ENCODE measurements at places on chromosomes 5 and 9.

DNA sequence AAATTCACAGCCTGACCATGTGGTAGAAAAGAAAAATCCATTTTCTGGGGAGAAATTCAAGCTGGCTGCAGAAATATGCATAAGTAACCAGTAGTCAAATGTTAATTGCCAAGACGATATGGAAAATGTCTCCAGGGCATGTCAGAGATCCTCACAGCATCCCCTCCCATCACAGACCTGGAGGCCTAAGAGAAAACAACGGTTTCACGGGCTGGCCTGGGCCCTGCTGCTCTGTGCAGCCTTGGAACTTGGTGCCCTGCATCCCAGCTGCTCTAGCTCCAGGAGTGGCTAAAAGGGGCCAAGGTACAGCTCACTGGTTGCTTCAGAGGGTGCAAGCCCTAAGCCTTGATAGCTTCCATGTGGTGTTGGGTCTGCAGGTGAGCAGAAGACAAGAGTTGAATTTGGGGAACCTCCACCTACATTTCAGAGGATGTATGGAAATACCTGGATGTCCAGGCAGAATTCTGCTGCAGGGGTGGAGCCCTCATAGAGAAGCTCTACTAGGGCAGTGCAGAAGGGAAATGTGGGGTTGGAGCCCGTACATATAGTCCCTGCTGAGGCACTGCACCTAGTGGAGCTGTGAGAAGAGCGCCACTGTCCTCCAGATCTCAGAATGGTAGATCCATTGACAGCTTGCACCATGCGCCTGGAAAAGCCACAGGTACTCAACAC, 49.7 kb downstream of the PTBP3 start:
- DNase-seq, result no peak

- no peak for DNase-seq
These were observed 211.8 kb downstream of the GOLPH3 start for GRCh38 chr5:31962351-31962751.

- no peak for DNase-seq
These were observed 73.6 kb upstream of the RPS23 start for GRCh38 chr5:82351754-82352145.

- DNase-seq, result no peak
These were observed 120.1 kb upstream of the TSLP start for GRCh38 chr5:110951373-110951791.

DNA sequence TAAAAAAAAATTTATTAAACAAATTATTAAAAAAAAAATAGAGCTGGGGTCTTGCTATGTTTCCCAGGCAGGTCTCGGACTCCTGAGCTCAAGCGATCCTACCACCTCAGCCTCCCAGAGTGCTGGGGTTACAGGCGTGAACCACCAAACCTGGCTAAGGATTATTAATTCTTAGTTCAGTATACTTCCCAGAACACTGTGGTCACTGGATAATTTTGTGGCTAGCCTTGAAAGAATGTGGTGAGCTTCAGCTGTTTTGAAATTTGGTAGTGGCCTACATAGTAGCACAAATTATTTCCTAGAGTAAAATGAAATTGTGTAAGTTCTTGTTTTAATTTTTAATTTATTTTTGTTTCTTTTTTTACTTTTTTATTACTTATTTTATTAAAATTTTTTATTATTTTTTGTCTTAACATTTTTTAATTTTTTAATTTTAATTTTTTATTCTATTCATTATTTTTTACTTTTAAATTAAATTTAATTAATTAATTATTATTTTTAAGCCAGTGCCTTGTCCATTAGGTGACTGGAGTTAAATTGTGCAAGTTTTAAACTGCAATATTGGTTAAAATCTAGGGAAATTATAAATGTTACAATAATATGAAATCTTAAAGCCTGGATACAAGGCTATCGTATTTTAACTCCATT, 23.0 kb downstream of the ARRDC3 start:
- no peak for DNase-seq

DNA sequence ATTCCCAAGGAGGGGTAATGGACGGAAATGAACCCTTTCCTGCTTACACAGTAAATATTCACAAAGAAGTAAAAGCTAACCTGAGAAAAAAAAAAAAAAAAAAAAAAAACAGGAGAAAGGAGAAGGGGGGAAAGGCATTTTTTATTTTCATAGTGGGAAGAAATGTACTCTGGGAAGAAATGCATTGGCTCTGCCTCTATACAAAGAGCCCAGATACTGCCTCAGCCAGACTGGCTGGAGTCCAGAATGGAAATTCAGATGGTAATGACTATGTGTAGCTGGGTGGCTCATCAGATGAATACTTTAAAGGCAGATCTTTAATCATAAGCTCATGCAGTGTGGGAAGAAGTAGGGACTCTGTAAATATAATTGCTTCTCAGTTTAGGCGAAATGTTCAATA, 124.9 kb upstream of the ZNF608 start:
- DNase-seq, result no peak

DNA sequence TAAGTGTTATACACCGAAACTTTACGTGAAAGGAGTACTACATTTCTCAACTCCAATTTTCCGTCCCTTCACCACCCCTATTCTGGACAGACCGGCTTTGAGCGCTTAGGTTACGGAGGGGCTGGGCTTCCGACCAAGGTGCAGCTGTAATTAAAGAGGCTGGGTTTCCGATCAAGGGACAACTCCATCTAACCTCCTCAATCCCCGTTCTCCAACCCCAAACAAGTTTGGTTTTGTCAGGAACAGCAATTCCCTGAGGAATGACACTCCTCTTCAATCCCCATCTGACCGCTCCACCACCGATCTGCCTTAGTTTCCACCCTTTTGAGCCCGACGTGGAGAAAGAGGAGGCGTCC, 577 bp downstream of the TUT7 start:
- no peak for DNase-seq

GRCh38 chr5:175285261-175285660, 158.7 kb downstream of the DRD1 start:
- no peak for DNase-seq

DNA sequence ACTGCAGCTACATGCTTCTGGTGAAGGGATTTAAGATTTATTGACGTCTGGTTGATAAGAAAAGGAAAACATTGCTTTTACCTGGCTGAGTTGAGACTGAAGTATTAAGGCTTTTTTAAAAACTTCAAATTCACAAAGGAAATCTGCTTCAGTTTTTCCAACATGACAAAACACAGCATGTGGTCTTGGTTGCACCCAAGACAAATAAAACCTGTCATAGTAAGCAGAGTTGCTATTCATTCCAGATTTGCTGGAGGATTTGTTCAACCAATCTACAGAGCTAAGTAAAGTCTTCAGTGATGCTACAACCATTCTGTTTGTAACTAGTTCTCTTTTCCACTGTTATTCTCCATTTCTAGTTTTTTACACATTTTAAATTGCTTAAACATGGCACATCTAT, 11.3 kb downstream of the C5orf63 start:
- no peak for DNase-seq

- DNase-seq, result no peak
These were observed 10.1 kb downstream of the EDIL3 start for GRCh38 chr5:84374568-84374967.

DNA sequence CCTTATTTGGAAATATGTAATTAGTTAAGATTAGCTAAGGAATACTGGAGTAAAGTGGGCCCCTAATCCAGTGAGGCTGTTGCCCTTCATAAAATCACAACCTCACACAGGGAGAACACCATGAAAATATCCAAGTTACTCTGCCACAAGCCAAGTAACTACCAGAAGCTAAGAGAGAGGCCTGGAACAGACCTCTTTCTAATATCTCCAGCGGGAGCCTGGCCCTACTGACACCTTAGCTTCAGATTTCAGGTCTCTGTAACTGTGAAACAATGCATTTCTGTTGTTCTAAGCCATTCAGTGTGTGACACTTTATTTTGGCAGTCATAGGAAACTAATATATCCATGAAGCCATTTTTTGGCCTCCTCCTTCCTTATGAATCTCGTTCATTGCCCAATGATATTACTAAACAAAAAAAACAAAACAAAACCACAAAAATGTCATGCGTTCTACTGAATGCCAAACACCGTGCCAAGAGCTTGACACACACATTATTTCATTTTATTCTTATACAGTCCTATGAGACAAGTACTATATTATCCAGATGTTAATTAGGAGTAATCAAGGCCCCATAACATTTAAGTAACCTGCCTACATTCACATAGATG, 699.0 kb downstream of the MAT2B start:
- DNase-seq, result no peak

DNA sequence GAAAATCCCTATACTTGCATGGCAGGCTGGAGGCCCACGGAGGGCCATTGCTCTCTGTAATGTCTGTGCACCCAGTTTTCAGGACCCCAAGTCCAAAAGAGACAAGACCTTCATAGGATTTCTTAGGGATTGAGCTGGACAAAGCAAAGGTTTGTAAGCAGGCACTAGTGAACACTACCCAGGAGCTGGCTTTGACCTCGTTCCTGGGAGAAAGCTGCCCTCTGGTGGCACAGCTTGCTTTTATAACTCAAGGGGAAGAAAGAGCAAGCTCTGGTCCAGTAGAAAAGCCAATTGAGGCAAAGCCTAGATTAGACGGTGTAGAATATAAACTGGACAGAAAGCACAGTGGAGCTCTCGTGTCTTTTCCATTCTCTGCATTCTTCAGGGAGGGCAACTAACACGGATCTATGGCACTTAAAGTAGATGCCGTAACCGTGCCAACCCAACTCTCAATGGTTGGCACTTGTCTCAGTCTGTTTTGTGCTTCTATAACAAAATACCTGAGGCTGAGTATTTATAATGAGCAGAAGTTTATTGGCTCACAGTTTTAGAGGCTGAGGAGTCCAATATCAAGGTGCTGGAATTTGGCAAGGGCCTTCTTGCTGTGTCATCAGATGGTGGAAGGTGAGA, 7.9 kb downstream of the GABRP start:
- DNase-seq, result no peak

DNA sequence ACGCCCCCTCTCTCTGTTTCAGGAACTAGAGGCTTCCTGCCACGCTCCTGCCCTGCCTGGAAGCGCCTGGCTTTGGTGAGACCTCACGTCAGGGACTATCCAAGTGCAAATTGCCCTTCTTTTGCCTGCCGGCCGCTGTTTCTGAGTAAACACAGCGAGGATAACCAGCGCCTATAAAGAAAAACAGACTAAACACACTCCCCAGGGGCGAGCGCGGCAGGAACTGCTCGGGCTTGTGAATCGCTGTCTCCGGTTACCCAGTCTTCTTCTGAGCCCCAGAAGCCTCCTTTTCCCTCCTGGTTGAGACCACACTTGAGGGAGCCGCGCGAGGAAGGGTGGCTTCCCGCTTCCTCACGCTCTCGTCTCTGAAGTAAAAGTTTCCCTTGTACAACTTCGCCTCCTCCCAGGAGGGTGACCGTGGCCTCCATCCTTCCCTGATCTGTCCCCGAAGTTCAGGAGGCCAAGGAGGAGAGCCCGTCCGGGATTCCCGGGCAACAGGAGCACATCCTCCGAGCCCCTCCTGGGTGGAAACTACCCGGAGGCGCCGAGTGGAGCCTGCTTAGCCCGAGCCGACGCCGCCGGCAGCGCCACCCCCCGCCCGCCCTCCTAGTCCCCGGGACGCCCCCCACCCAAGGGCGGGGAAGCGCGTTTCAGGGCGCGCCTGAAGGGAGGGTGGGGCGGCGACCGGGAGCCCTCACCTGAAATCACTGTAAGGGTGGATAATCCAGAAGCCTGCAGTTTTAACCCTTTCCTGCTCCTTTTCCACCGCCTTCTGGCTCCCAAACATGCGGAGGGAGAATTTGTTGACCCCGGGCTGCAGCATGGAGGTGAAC, 993 bp downstream of the HCN1 start:
- no peak for DNase-seq

DNA sequence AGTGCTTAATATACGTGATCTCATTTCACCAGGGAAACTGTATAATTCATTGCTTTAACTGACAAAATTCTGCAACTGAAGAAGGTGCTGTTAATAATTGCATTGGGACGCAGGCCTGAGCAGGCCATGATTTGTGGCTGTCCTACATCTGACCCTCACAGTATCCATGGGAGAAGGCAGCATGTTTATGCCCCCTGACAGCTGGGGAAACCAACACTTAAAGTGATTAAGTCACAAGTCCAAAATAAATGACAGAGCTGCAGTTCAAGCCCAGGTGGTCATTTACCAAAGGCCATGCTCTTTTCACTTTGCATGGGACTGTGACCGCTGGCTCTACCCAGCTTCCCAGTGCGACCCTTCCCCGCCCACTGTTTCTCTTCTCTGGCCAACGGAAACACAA, 30.5 kb upstream of the KCNMB1 start:
- DNase-seq, result no peak

GRCh38 chr9:77418226-77418625, 229.9 kb downstream of the GNA14 start:
- DNase-seq, result no peak

DNA sequence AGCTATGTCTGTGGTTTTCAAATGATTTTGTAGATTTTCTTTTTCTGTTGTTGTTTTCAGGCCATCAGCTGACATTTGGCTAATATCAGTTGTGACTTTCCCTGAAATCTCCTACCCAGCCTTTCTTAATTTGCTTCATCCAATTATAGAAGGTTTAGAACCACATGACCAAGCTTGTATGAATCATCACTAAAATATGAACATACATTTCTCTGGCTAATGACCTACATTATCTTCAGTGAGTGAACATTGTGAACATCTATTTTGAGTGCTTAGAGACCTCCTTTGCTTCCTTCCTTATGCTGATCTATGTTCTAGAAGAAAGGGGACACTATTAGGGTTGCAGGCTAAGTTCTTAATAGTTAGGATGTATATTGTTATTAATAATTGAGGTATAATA, 532.5 kb downstream of the RAB3C start:
- no peak for DNase-seq

DNA sequence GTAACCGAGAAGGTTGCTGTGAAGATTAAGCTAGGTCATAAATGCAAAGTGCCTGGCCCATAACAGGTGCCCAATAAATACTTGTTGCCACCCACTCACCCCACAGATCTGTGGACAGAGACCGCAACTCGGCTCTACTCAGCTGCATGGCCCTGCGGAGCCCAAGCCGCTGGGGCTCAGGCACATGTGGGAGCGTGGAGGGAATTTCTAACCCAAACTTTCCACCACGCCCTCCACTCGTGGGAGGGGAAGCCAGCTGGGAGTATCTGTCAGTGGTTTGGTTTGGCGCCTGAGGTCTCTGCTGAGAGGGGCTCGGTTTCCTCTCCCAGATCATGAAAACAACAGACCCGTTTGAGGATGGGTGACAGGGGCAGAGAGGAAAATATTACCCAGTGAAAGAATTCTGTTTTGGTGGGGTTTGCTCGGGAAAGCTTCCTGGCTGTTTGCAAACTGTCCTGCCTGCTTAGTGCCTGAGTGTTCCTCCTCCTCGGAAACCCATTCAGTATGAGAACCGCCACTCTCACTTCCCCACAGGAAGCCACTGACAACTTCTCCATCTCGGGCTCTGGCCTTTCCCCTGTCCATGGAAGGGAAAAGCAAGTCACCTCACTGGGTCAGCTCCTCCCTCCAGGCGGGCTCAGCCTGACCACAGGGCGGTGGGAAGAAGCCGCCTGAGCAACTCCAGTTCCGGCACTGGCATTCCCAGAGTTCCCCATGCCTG, 60.1 kb downstream of the RGS3 start:
- DNase-seq, result peak; percentile 15

GRCh38 chr5:117262572-117263131, 688.0 kb upstream of the SEMA6A start:
- DNase-seq, result no peak
